NCI-H1436 treated with DMSO at 0.1 percent for 48 hours (cell line): ENCODE measurements at places on chromosomes 3 and 15.

GRCh38 chr3:12922306-12922705 is 80.9 kb upstream of the RPL32 start:
- DNase-seq, result no peak

GRCh38 chr3:109059264-109059663 is 58.7 kb downstream of the MORC1 start:
- no peak for DNase-seq

DNA sequence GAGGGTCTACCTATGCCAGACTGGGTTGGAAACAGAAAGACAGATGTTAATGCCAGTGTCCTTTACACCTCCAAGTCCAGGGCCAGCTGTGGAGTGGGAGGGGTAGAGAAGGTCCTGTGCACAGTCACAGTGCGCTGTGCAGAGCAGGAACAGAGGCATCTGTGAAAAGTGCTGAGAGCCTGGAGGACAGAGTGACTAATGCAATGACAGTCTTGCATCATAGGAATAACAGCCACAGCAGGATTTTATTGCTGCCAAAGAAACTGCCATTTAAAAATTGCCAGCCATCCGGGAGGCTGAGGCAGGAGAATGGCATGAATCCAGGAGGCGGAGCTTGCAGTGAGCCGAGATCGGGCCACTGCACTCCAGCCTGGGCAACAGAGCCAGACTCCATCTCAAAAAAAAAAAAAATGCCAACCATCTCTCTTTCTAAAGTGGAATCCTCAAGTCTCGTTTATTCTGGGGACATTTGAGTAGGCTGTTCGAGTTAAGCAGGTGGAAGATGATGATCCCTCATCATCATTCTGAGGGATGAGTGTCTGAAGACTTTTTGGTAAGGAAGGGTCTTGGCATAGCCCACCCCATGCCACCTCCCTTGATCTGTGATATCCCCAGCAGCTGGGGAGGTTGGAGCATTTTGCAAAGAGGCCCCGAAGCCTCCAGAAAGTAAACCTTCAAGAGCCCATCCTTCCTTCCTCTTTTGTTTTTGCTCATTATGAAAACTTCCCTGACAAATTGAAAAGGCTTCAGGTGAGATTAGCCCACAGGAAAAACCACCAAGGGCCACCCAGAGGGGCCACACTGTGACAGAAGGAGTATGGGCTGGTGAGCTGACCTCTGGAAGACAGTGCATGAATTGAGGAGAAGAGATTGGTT is 7.7 kb downstream of the CCR2 start:
- DNase-seq, result no peak

DNA sequence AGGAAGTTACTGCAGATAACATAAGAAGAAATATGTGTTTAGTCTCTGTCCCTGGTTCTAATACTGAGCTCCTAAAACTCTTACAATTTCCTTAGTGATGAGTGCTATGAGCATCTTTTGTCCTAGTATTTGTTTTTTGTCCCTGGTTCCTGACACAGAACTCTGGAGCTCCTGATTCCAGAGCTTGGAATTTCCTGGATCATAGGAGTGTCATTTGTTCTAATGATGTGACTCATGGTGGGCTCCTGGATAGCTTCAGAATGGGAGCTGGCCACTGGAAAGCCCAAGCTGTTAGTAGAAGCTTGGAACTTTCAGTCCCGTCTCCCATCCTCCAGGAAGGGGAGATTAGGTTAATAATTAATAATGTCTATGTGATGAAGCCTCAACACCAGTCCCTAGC is 98.2 kb downstream of the CNTN6 start:
- no peak for DNase-seq

GRCh38 chr3:183328823-183329222 is 75.8 kb downstream of the B3GNT5 start:
- no peak for DNase-seq

GRCh38 chr15:67573194-67573593 is 30.7 kb downstream of the MAP2K5 start:
- DNase-seq, result no peak

GRCh38 chr15:67501177-67501835 is 19.6 kb upstream of the C15orf61 start:
- DNase-seq, result no peak

- no peak for DNase-seq
Observed at GRCh38 chr15:29457729-29458128, 188.1 kb upstream of the NSMCE3 start.

- DNase-seq, result no peak
Observed at GRCh38 chr15:41678742-41679141, 18.5 kb downstream of the MGA start.

DNA sequence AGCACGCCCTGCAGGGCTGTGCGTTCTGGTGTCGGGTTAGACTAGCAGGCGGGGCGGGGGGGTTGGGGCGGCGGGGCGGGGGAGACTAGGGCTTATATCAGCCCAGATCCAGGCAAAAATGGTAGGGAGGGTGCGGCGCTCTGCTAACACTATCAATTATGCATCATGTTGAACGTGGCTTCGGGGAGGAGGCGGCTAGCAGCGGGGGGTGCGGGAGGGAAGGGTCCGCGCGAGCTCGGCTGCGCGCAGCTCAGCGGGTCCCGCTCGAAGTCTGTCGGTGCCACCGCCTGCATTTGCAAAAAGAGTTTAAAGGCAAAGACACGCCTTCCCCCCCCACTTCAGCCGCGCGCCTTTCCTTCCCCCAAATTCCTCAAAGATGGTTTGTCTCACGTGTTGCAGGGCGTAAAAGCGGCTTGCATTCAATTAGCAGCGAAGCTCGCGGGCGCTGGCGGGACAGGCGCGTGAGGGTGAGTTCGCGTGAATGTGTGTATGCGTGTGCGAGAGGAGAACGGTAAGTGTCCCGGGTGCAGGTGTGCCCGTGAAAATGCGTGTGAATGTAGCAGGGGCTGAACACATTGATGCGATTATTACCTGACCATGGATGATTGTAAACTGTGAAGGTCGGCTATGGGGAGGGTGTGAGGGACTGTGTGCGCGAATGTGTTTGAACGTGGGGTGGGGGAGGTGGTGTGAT is at the start of gene ISLR2:
ISLR2 (plus strand) TSS at position 432 of the 694 bp plus-strand sequence. CDS start 2,169 bp downstream, outside the sequence.
- DNase-seq, result no peak

- no peak for DNase-seq
Observed at GRCh38 chr3:50263478-50264382, 5.2 kb upstream of the SEMA3B start.

- DNase-seq, result no peak
Observed at GRCh38 chr15:59105854-59106253, 908 bp downstream of the CCNB2 start.

DNA sequence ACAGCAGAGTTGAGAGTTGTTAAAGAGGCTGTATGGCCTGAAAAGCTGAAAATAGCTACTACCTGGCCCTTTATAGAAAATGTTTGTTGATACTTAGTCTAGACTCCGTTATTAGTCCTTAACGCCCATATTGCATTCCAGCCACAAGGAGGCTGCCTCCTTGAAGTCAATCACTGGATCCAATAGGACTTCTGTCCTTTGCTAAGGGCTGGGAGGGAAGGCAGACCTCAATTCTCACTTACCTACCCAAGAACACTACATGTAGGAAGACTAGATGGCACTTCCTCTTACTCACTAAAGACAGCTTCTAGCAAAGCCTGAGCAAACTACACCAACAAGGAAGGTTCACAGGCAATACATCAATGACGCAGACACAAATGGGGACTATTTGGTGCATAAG is 139.5 kb upstream of the HACD2 start:
- no peak for DNase-seq

DNA sequence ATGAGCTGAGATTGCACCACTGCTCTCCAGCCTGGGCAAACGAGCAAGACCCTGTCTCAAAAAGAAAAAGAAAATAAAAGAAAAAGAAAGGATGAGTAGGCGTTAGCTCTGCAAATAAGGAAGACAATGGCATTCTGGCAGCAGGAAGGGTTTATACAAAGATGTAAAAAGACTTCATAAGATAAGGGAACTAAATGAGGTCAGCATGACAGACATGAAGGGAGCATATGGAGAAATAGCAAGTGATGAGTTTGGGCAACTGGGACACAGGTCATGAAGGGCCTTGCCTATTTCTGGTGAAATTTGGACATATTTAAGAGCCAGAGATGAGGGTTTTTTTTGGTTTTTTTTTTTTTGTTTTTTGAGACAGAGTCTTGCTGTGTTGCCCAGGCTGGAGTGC is 24.5 kb downstream of the TMEM266 start:
- DNase-seq, result no peak

DNA sequence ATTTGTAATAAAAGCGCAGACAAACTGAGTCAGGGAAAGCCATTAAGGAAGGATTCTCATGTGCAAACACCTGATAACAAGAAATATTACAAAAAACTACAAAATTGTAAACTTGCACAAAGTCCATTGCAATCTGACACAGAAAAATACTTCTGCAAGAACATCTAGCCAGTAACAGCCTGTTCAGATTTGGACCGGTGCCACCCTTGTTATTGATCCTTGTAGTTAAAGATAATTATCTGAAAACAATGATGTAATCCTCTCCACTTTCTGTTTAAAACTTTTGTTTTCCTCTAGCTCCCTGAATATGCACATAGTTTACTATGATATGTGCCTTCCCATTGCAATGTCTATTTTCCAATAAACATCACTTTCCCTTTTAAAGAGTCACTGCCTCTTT is 1090.2 kb downstream of the PLOD2 start:
- DNase-seq, result no peak

DNA sequence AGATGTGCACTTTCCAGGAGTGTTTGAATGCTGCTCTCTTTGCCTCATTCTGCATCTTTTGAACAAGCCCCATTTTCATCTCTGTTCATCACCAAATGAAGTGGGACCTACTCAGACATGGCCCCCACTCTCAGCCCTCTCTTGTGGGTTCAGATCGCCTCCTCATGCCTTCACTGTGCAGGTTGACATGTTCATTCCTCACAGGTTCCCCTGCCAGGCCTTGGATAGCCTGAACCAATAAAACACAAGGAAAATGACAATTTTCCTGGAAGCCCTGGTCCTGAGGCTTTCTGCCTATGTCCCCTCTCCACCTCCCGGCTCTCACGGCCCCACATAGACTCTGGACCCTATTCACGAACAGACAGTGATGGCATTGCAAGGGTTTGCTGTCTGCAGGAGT is 17.7 kb downstream of the KLF15 start:
- no peak for DNase-seq

DNA sequence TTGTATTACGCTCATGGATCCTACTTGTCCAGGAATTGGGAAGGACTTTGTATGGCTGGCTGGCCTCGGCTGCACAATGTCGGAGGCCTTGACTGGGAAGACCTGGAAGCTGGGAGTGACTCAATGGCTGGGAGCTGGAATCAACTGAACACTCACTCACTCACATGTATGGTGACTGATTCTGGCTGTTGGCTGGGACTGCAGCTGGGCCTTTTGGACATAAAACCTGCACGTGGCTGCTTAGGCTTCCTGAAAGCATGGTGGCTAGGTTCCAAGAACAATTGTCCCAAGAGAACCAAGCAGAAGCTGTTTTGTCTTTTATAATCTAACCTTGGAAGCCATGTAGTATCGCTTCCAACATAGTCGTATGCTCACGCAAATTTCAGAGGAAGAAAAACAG is 38.0 kb upstream of the CMTM8 start:
- no peak for DNase-seq

DNA sequence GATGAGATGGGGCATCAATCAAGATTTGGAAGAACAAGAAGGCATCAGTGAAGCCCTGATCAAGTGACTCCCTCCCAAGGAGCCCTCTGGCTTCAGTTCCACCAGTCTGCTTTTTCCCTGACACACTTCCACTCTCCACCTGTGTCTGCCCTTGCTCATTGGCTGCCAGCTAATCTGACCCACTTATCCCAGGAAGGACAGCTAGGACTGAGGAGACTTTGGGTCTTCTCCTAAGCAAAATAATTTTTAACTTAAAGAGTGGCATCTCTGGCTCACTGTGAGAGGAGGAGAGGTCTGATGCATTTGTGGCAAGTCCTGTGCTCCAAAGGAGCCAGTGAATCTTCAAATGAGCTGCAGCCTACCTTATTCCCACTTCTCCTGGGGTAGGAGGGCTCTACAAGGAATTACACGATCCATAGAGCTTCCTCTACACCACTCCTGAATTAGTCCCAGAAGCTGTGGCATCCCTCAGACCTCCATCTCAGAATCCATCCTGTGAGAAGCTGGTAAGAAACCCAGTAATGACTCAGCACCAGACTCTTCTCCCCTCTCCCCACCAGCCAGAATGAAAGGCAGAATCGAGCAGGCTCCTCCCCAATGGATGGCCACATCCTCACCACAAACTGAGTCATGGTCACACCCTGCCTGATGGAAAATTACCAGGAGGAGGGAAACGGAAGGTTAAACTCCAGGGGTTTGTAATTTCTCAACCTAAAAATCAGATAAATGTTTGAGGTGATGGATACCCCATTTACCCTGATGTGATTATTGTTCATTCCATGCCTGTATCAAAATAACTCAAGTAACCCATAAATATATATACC is 6.3 kb upstream of the PKM start:
- no peak for DNase-seq

GRCh38 chr15:22861161-22861560 is 22.7 kb downstream of the NIPA2 start:
- no peak for DNase-seq

GRCh38 chr15:67836477-67836876 is 3.4 kb downstream of the RNU6-1 start:
- DNase-seq, result no peak

GRCh38 chr3:10400050-10400748 is 79.3 kb upstream of the SEC13 start:
- DNase-seq, result no peak

GRCh38 chr3:48434591-48435222 is 4.8 kb upstream of the PLXNB1 start:
- DNase-seq, result no peak

GRCh38 chr15:34802371-34802770 is 7.0 kb upstream of the ACTC1 start:
- DNase-seq, result no peak

DNA sequence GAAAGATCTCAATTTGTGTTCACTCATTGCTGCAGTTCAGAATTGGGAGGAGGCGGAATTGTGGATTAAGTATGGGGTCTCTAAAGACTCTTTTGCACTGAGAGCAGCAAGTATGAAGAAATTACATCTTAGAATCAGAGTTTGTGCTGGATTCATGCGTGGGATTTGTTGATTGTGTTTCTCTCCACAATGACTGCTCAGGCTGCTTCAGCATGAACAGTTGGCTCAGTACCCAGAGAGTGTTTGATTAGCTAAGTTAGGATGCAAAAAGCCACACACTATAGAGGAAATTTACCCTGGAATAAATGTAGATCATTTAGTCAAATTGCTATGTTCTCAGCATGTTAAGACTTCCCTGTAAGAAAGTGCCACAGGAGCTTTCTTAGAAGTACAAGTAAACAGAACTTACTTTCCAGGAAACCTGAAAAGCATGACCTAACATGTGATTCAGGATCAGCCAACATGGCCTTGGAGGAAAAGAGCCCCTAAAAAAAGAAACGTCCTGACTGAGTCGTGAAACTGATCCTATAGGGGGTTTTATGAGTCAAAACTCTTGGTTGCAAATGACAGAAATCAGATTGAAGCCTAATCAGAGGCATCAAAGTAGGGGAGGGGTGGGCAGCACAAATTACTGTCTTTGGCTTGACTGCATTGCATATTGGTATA is 32.6 kb downstream of the HHLA2 start:
- DNase-seq, result no peak

GRCh38 chr15:64092864-64093626 is 593 bp downstream of the CIAO2A start:
- no peak for DNase-seq
